ENCODE measurements at places on chromosomes 4 and X.

DNA sequence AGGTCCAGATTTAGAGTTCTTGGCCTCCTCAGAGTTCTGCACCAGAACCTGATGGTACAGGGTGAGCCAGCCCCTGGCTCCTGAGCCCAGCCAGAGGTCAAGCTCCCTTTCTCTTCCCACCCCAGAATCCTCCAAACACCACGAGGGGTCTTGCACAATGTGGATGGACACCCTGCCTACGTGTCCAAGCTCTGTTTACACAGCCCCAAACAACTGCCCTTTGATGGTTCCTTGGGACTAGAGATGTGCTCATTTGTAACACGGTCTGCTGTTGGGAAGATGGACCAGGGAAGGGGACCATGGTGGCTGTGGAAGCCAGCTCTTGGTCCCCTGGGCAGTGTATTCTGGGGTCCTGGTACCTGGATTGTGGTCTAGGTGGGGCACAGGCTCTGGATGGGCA, 40.0 kb upstream of the RPS6KA3 start:
- DNase-seq = no peak

DNA sequence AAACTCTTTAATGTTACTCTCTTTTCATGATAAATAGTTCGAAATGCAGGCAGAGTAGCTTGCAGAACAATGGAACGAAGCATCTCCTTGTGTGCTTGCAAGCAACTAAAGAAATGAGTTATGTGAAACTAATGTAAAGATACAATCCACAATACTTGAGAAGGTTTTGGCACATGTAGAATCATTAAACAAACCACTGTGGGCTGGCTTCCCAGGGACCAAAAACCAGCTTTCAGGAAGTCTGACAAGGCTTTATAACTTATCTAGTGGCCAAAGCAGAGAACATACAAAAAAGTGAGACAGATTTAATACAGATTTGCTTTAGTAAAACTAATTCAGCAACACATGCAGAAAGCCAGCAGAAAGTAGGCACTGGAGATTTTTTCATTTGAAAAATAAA, 1673.8 kb upstream of the AGA start:
- DNase-seq = no peak

DNA sequence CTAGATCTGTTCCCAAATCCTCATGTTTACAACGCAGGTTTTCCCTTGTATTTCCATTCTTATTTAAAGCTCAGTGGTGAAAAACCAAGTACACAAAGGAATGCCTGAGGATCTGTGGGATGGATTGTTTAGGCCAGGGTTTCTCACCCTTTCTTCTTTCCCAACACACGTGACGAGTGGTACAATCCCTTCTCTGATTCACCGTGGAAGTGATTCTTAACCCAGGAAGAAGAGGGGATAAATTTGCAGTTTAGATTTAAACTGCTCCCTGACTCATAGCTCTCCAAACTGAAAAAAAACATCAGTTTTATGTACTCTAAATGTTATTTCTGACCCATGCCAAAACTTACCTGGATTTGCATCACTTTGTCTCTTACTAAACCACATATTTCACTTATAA, 17.0 kb downstream of the PAQR3 start:
- no peak for DNase-seq

- DNase-seq = no peak
Measured at GRCh38 chrX:44536198-44536597, 6.5 kb downstream of the FUNDC1 start.

GRCh38 chrX:20515841-20516461, 249.2 kb upstream of the RPS6KA3 start:
- DNase-seq = no peak

GRCh38 chr4:169484485-169484884, 127.9 kb downstream of the NEK1 start:
- no peak for DNase-seq

GRCh38 chrX:155027509-155028066, 944 bp downstream of the FUNDC2 start:
- DNase-seq = no peak

- DNase-seq = no peak
Measured at GRCh38 chr4:90030953-90031352, 96.2 kb upstream of the CCSER1 start.
